HT-29 (cell line): ENCODE measurements at places on chromosomes 1 and 21.

GRCh38 chr1:247185667-247186066 lies 13.8 kb upstream of the ZNF124 start:
- no peak for DNase-seq

DNA sequence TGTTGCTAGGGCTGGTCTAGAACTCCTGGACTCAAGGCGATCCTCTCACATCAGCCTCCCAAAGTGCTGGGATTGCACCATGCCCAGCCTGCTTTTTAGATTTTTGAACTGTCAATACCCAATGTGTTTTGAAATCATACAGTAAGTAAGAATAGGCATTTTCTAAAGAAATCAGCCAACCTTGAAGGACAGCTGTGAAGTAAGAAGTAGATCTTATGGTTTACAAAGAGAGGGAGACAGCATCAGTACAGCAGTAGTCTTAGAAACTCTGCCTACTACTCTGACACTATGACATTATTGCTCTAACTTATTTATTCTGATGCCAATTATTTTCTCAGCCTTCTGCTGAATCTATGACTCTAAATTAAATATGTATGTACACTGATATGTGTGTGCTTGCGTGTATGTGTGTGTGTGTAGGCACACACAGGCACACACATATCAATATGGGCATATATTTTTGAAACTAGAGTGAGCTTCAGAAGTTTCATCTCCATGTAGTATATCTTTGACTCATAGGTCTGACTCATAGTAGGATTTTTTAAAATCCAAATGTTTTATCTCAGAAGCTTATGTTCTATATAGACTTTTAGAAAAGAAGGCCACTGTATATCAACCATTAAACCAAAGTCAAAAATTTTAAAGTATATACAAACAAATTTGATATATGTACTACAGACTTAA lies 140.4 kb downstream of the COL24A1 start:
- no peak for DNase-seq

GRCh38 chr1:66327588-66327987 lies 206.4 kb upstream of the SGIP1 start:
- DNase-seq, result no peak

DNA sequence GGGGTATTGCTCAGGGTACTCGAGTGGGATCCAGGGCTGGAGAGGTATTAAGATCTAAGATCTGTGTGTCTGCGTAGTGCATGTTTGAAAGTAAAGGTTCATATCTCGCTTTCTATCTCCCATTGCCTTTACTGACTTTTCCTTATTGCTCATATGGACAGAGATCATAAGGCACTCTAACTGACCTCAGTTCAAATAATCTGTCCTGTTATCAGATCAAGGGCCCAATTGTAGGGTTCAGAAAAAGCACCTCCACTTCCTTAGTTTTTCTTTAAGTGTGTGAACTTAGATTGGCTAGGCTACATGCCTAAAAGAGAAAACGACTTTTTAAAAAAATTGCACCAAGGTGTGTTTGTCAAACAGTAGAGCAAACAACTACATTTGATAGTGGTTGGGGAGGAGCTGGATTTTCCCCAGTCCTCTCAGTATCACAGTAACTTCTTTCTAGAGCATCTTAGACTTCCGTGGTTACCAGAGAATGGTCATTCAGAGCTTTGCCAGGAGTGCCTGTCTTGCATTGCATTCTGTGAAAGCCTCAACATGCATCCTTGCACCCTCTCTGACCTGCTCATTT lies 57.6 kb downstream of the LMO4 start:
- DNase-seq, result peak; percentile 70

- no peak for DNase-seq
Observed at GRCh38 chr1:6034750-6035096, 11.0 kb upstream of the KCNAB2 start.

GRCh38 chr1:21305900-21306189 lies 15.6 kb upstream of the ECE1 start:
- DNase-seq, result no peak

- peak; percentile 64 for DNase-seq
Observed at GRCh38 chr1:110312188-110313121, 26.7 kb upstream of the RBM15 start.

DNA sequence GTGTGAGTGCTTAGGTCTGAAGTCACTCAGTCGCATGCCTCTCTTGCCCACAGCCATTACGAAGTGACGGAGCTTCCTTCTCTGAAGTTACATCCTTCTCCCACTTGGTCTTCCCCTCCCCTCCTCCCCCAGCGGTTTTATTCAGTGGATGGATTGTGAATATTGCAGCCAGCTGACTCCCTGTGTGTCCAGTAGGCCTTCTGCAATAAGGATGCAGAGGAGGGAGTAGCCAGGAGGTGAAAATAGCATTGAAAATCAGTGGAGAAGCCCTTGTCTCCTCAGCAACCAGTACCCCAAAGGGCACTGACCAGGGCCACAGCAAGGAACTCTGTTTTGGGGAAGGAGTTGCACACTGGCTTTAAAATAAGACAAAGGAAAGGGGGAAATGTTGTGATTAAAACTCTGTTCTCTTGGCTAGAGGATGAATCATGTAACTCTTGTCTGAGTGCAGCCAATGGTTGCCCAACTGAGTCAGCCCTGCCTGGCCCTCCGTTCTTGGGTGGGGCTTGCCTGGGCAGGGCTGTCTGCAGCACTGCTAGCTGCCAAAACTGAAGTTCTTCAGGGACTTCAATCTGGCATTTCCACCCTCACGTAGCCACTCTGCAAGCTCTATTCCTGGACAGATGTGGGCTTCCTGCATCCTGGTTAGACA lies 4.3 kb downstream of the S100A10 start:
- DNase-seq, result peak; percentile 51

DNA sequence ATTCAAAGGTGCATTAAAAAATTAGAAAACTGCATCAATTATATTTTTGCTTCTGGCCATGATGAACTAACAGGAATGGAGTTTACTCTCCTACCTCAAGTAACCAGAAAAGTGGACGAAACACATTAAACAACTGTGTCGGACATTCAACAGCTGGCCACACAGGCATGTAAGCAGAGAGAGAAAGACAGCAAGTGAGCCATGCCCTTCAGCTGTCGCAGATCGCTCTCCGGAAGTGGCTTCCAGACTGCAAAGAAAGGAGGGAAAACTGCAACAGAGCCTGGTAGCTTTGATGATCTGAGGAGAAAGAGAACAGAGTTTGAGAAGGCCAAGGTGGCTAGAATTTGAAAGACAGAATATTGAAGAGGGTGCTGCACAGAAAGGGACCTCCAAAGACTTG lies 557.2 kb downstream of the MATN1 start:
- no peak for DNase-seq

- DNase-seq, result peak; percentile 56
Observed at GRCh38 chr21:42513985-42514882, 582 bp downstream of the SLC37A1 start.

DNA sequence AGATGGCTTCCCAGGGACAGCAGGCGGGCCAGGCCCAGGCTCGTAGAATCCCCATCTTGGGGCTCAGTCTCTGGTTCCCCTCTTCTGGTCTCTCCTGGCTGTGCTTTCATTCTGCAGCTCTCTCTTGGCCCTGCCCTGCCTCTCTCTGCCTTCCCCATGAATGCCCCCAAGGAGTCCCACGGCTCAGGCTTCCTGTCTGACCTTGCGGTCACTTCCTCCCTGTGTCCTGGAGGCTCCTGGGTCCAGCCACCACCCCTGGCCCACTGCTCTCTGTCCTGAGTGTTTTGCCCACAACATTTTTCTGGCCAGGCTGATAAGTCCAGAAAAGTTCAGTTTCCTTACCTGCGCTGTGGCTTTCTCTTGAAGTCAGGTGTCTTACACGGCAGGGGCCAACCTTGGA lies 29.1 kb downstream of the PIGP start:
- no peak for DNase-seq

- DNase-seq, result no peak
Observed at GRCh38 chr1:186326009-186326408, 49.0 kb downstream of the TPR start.

DNA sequence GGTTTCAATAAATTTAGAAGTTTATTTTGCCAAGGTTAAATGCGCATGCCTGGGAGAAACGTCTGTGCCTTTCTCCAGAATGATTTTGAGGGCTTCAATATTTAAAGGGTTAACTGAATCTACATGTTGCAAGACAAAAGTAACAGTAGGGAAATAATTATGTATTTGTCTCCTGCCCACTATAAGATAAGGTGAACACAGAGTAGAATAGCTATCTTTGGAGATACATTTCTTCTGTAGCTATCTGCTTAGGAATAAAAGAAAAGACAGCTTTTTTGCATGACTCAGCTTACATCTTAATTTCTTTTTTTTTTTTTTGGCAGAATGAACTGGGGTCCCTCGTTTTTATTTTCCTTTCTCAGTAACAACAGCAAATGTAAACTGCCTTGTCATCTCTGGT lies 1351.6 kb downstream of the AMY1C start:
- no peak for DNase-seq

DNA sequence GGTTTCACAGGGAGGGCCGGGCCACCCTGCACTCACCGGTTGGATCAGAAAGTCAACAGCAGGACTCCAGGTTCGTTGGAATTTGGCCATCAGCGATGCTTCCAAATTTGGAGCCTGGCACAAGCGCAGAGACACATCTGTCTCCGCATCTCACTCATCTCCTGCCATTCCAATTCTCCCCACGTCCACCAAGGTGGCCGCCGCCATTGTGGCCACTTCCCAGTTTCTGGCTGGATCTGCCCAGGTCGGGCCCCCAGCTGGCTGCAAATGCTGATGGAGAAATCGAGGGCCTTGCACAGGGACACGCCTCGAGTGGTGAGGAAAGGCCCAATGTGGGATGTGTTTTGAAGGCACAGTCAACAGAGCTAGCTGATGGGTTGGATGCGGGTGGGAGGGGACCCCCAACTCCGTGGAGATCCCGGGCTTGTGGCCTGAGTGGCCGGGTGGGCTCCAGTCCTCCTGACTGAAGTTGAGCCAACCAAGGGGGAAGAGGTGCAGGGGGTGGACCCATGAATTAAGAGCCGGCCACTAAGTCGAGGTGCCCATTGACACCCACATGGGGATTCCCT lies 102.7 kb downstream of the CRYAA start:
- no peak for DNase-seq

- no peak for DNase-seq
Observed at GRCh38 chr1:201125019-201125418, 2.0 kb downstream of the ASCL5 start.

- DNase-seq, result no peak
Observed at GRCh38 chr1:169604781-169605560, 18.7 kb upstream of the F5 start.

- no peak for DNase-seq
Observed at GRCh38 chr21:42112857-42113256, 41.7 kb downstream of the UMODL1 start.

DNA sequence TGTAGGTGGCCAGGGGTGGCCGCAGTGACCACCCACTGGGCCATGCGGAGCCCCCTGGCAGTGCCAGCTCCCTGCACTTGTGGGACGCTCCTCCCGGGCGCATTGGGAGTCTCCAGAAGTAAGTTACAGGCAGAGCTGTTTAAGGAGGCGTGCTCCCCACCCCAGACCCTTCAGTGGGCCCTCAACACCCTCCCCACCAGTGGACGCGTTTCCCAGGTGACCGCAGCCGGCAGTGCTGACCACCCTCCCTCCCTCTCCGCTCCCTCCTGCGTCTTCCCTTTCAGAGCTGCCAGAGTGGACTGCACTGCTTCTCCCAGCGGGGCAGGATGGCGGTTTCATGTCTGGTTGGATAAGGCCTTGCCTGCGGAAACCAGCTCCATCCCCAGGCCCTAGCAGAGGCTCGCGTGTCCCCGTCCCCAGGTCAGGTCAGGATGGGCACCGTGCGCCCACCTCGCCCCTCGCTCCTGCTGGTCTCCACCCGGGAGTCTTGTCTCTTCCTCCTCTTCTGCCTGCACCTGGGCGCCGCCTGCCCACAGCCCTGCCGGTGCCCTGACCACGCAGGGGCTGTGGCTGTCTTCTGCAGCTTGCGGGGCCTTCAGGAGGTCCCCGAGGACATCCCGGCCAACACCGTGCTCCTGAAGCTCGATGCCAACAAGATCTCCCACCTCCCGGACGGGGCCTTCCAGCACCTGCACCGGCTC lies 1.1 kb downstream of the LRRC3 start:
- no peak for DNase-seq

GRCh38 chr1:6313393-6314200 lies 52.7 kb upstream of the GPR153 start:
- no peak for DNase-seq

DNA sequence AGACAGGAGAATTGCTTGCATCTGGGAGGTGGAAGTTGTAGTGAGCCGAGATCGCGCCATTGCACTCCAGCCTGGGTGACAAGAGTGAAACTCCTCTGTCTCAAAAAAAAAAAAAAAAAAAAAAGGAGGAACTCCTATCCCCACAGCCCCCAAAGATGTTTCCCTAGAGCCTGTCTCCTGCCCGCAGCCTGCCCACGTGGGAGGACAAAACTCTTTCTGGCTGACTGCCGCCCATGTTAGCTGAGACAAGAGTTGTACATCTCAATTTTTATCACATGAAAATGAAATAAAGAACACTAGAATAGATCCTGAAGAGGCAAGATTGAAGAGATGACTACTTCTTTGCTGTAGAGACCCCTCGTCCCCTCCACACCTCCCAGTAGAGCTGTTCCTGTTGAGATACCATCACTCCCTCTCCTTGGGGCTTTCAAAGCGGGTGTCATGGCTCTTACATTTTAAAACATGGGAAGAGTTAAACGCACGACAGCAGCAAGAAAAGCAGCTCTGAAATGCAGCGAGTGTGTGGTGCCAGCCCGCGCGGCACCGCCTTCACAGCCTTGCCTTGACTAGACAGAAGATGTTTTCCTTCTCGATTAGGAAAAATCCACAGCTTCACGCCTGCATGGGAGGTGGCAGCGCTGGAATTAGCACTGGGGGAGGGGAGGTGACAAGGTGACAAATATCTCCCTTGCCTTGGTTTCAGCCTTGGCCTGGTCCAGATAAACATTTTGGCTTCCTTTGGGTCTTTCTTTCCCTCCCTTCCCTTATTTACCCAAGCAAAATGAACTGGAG lies 253.4 kb upstream of the CSF3R start:
- no peak for DNase-seq

DNA sequence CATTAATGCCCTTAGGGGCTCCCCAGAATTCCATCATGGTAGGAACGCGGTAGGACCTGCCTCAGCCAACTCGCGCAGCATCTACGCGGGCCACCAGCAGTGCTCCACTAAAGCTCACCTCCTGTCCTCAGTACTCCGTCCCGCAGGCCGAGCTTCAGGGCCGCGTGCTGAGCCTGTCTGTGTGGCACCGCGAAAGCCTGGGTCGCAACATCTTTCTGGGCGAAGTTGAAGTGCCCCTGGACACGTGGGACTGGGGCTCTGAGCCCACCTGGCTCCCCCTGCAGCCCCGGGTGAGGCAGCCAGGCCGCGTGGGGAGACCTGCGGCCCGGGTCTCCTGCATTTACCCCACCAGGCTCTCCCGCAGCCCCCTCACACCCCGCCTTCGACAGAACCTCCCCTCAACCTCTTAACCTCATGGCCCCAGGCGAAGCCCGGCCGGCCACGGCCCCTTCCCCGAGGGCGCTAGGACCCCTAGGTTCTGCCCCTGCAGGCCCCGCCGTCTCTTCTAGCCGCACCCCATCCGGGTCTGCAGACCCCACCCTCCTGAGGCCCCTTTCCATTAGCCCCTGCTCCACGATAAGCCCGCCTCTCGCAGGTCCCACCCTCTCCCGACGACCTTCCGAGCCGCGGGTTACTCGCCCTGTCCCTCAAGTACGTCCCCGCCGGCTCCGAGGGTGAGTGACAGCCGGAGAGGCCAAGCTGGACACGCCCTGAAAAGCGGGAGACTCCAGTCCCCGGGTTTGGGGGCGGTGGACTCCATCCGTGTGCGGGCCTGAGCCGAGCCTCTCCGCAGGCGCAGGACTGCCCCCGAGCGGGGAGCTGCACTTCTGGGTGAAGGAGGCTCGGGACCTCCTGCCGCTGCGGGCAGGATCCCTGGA lies 9.1 kb downstream of the SYTL1 start:
- no peak for DNase-seq

- DNase-seq, result no peak
Observed at GRCh38 chr1:90187323-90187585, 192.3 kb downstream of the ZNF326 start.
